T-helper 1 cell treated with Interleukin-12 subunit alpha and Interleukin-12 subunit beta and Interleukin-4 antibody, amounts not matched to agents 30 ng/mL and 1 ng/mL, for 36 hours (primary cell): ENCODE measurements at places on chromosomes 13 and 19. TPM values are rescaled to one million over a fixed set of nuclear protein-coding genes. Genes with fewer than 3 reads are reported as not detected.

The BCKDHA gene
- 13.8 and 18.2 TPM in 2 replicates for total RNA-seq

The INSR gene
- 0.51 and 0.81 TPM in 2 replicates for total RNA-seq

The ARL11 gene
- total RNA-seq = 1.8 and 2.3 TPM in 2 replicates

The CRB3 gene
- not detected in 2 replicates for total RNA-seq

The RGL3 gene
- not detected in 2 replicates for total RNA-seq

The LRRC4B gene
- total RNA-seq = not detected in 2 replicates

The PPFIA3 gene
- 3.3 and 3.5 TPM in 2 replicates for total RNA-seq

The TSSK6 gene
- total RNA-seq = 3.1 and 3.6 TPM in 2 replicates

The CEACAM3 gene
- not detected in 2 replicates for total RNA-seq

The CYP4F2 gene
- total RNA-seq = not detected in 2 replicates

The TEKTIP1 gene
- total RNA-seq = 5.0 and 7.6 TPM in 2 replicates

The KLK11 gene
- not detected in 2 replicates for total RNA-seq

The CCDC169 gene
- not detected in 2 replicates for total RNA-seq

The CGB1 gene
- total RNA-seq = not detected in 2 replicates
